ENCODE measurements at places on chromosomes 4 and X.

GRCh38 chr4:146104541-146104940 is 71.0 kb upstream of the LSM6 start:
- no peak for DNase-seq

GRCh38 chr4:38682336-38682735 is 18.3 kb downstream of the KLF3 start:
- DNase-seq = no peak

DNA sequence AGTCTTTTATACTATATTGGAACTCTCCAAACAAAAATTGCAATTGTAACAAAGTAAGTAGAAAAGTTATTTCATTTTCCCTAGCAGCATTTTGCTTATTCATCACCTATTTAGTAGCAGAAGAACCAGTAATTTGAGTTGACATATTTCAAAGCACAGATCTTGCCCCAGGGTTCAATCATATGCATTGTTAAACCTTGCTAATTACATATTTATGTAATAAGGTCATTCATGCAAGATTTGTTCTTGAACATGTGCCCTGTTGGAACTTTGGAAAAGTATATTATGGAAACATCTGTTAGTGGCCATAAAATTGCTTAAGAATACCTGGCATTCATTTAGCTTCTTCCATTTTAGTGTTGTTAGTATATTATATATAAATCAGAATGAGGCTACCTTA is 191.7 kb downstream of the TLL1 start:
- DNase-seq = no peak

DNA sequence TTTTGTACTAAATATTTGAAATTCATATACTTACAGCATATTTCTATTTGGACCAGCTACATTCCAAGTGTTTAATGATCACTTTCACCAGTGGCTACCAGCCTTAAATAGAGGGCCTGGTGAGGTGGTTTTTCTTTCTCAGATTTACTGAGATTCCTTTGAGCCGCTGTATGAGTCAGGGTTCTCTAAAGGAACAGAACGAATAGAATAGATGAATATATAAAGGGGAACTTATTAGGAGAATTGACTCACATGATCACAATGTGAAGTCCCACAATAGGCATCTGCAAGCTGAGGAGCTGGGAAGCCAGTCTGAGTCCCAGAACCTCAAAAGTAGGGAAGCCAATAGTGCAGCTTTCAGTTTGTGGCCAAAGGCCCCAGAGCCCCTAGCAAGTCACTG is 146.2 kb upstream of the TLL1 start:
- DNase-seq = no peak

- DNase-seq = peak; percentile 20
Observed at GRCh38 chrX:13428053-13428786, 108.4 kb upstream of the ATXN3L start.

- DNase-seq = no peak
Observed at GRCh38 chr4:150525321-150525868, 56.6 kb upstream of the MAB21L2 start.

DNA sequence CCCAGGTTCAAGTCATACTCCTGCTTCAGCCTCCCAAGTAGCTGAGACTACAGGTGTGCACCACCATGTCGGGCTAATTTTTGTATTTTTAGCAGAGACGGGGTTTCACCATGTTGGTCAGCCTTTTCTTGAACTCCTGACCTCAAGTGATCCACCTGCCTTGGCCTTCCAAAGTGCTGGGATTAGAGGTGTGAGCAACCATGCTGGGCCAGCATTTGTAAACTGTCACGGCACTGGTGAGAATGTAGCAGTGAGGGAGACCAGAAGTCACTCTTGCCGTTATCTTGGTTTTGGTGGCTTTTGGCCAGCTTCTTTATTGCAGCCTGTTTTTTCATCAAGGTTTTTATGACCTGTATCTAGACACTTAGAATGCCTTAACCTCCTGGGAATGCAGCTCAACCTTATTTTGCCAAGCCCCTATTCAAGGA is 22.4 kb downstream of the PCDH18 start:
- no peak for DNase-seq

DNA sequence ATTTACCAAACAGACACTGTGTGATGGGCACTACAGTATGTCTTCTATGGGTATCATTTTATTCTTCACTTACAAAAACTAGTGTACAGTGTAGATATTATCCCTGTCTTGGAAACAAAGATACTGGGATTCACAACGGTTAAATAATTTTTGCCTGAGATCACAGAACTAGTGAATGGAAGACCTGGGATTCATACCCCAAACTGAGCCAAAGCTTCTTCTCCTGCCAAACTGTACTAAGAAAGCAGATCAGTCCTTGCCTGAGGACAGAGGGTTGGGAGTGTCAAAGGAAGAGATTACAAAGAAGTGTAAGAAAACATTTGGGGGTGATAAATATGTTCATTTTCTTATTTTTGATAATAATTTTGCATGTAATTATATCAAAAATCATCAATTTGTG is 43.1 kb downstream of the PPA2 start:
- no peak for DNase-seq

- no peak for DNase-seq
Observed at GRCh38 chr4:4470208-4470607, 71.6 kb downstream of the STX18 start.

- DNase-seq = no peak
Observed at GRCh38 chr4:41079881-41080560, 134.3 kb downstream of the APBB2 start.

GRCh38 chrX:41108463-41109205 is 23.4 kb downstream of the USP9X start:
- DNase-seq = no peak

- no peak for DNase-seq
Observed at GRCh38 chrX:152480269-152481212, 29.4 kb upstream of the GABRA3 start.
